CD4-positive, alpha-beta memory T cell (primary cell): ENCODE measurements at places on chromosomes 4 and X. TPM values are rescaled to one million over a fixed set of nuclear protein-coding genes. Genes with fewer than 3 reads are reported as not detected.

Gene FHDC1
- polyA plus RNA-seq, result 0.03 TPM

DNA sequence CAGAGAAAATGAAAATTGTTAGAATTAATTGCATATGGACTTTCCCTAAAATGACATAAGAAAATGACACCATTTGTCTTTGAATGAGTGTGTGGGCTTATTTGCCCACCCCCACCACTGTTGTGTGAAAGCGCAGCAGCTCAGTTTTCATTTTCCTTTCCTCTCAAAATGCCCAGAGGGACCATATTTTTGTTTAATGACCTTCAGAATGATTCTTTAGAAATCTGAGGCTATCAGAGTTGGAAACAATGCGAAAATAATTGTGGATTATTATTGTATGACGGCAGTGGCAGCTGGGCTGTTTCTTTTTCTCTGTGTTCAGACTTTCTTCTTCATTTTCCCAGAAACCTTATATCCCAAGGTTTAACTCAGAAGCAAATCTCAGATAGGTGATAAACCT, 44.6 kb upstream of the TEX13A start:
- no peak for DNase-seq

DNA sequence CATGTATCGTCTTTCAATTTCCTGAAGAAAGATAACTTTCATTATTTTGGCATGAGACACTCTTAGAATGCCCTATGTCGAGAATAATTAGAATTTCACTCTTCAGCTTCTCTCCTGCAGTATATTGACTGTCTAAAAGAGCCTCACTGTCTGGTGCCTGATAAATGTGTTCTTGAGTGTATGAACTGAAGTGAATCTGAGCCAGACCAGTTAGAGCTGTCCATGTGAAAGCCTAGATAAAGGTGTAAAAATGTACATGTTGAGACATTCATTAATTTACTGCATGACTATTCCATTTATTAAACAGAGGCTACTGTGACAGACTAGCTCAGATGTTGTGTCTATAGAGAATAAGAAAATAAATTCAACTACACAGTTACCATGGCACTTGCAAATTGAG, 283.2 kb downstream of the PCDH18 start:
- DNase-seq, result no peak

DNA sequence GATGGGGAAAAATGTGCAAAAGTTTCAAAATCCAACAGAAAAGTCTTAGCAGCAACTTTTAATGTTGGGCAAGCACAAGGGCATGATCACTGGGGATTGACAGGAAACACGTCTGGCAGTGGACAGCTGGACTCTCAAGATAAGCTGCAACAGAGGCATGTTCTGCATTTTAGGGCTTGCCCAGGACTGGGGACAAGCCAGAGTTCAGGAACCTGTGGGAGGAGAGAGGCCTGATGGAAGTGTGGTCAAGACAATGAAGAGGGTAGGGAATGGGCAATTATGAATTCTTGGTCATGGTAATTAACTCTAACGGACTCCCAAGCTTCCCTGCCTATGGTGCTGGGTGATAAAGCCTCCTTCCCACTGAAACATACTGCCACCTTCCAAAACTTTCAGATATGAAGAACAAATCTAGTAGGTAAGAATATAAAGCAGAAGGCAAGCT, 48.4 kb downstream of the ANXA3 start:
- DNase-seq, result no peak

GRCh38 chr4:53854991-53855568, 209.3 kb downstream of the CHIC2 start:
- no peak for DNase-seq
